ENCODE measurements at places on chromosomes 4 and X.

DNA sequence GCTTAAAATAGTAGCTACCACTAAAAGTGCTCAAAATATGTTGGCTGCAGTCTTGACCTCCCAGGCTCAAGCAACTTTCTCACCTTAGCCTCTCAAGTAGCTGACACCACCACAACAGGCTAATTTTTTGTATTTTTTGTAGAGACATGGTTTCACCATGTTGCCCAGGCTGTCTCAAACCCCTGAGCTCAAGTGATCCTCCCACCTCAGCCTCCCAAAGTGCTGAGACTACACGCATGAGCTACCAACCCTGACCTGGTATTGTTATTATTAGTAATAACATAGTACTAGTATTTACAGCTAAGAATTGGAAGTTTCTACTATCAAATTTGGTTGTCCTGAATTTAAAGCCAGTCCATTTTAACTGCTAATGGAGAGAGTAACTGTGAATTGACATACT, 18.0 kb downstream of the STAP1 start:
- DNase-seq: no peak

GRCh38 chr4:179601671-179602070, 2159.4 kb upstream of the AGA start:
- no peak for DNase-seq

DNA sequence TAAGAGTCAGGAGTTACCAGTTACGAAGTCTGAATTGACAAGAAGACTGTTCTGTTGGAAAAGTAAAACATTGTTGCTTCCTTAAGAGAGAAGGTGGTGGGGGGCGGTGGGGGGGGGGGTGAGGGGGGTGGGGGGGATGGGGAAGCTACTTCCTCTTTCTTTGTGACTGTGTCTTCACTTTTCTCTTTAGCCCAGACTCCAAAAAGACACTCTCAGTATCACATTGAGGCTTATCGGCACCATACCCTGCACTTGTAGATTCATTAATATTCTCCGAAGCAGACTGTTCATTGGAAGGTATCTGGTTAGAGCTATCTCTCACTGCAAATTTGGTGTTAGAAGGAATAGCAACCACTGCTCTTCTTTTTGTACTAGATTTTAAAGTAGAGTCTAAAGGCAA, 94.5 kb upstream of the IL13RA1 start:
- DNase-seq: no peak

- DNase-seq: no peak
These were observed 42.8 kb downstream of the DOCK11 start for GRCh38 chrX:118538386-118538785.

GRCh38 chrX:129145385-129145784, 377.9 kb downstream of the SMARCA1 start:
- DNase-seq: no peak

GRCh38 chrX:107559506-107559905, 68.8 kb upstream of the PRPS1 start:
- no peak for DNase-seq

Measured in Panc1 (cell line).